ENCODE measurements at places on chromosomes 7 and 10.

- no peak for DNase-seq
These were observed 467.9 kb upstream of the PODXL start for GRCh38 chr7:132024290-132024689.

DNA sequence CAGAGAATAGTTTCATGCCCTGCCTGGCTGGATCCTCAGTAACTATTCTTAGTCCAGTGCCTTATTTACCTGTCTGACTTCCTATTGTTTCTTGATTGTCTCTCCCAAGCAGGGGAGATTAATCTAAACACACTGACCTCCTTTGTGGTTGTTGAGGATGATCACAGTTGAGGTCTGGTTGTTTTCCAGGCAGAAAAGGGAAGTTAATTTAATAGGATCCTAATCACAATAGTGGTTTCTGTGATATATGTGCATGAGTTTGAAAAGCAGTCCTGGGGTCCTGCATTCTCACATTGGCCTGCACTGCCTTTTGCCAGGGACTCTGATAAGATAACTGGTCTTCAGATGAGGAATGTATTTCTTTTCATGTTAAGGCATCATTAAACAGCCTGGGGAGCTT is 130.1 kb downstream of the SND1 start:
- DNase-seq, result no peak

DNA sequence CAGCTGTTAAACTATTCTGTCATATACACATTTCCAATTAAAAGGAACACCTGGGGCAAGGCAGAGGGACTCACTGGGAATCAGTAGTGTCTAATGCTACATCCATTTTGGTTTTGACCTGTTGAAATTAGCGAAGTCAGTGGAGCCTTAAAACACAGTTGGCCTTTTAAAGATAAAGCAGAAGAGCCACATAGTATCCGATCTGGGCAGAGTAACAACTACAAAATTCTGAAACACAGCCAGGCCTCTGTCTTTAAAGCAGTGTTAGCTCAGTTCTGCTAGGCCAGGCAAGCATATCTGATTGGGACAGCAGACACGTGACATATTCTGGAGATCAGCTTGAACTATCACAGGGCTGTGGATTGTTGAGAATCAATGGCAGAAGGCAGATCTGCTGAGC is 117.5 kb upstream of the WNT16 start:
- no peak for DNase-seq

DNA sequence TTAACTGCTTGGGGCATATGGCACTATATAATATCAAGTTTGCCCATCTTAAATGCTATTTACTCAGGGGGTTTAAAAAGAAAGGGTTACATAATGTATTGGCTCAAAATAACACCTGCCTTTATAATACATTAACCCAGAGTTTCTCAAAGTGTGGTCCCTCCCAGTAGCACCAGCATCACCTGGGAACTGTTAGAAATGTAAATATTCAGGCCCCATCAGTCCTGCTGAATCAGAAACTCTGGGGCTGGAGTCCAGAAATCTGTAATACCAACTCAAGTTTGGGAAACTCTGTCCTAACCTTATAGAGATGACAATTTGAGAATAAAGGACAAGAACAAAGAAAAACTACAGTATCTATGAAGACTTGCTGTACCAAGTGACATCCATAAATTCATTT is 270.7 kb downstream of the PARD3 start:
- DNase-seq, result no peak

GRCh38 chr7:40468891-40469864 is 334.4 kb downstream of the SUGCT start:
- no peak for DNase-seq

DNA sequence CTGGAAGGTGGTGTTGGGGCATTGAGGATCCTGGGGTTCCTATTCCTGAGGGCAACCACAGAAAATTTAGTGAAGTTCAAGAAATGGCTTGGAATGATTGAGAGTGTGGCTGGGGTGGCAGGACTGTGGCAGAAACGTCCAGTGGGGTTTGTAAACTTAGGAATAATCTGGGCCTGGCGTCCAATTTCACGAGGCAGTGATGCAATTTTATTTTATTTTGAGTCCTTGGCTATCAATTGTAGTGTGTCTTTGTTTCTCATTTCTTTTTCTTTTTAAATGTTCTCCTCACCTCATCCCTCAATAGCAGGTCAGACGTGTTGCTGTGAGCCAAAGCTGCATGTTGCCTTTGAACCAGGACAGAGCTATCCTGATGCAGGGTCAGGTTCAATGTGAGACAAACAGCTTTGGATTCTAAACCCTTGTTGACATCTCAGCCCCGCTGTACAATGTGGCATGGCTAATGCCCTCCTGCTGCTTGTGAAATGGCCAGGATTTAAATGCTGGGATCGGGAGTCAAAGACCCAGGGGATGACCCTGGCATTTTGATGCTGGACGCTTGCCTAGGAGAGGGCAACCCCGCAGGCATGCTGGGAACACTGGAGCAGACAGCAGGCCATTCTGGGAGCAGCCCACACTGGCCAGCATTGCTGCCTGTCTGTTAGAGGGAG is 64.8 kb downstream of the RBM20 start:
- no peak for DNase-seq

- no peak for DNase-seq
These were observed 4.7 kb downstream of the CACNB2 start for GRCh38 chr10:18144928-18145327.

- DNase-seq, result no peak
These were observed 47.6 kb downstream of the TWIST1 start for GRCh38 chr7:19069842-19070241.

GRCh38 chr7:116692401-116693308 is 20.7 kb downstream of the MET start:
- peak; percentile 45 for DNase-seq
